Activated T-cell treated with anti-CD3 and anti-CD28 coated beads, Interleukin-2, amount 50 U/mL, for 4 hours (primary cell): ENCODE measurements at places on chromosomes 2 and 18. TPM values are rescaled to one million over a fixed set of nuclear protein-coding genes. Genes with fewer than 3 reads are reported as not detected.

The UGT1A5 gene
- not detected for total RNA-seq

The BUB1 gene
- total RNA-seq: 15.4 TPM

The C1GALT1C1L gene
- total RNA-seq: not detected

The RAB6D gene
- total RNA-seq: not detected

The BCL2 gene
- total RNA-seq: 71.4 TPM

The TMEM200C gene
- total RNA-seq: not detected

The ACADL gene
- not detected for total RNA-seq

The CHN1 gene
- total RNA-seq: 7.5 TPM

The DOK1 gene
- total RNA-seq: 25.9 TPM

The CD8A gene
- 78.6 TPM for total RNA-seq
